Mesenchymal stem cell (in vitro differentiated cells and primary cell): ENCODE measurements at places on chromosomes 16 and 17.

DNA sequence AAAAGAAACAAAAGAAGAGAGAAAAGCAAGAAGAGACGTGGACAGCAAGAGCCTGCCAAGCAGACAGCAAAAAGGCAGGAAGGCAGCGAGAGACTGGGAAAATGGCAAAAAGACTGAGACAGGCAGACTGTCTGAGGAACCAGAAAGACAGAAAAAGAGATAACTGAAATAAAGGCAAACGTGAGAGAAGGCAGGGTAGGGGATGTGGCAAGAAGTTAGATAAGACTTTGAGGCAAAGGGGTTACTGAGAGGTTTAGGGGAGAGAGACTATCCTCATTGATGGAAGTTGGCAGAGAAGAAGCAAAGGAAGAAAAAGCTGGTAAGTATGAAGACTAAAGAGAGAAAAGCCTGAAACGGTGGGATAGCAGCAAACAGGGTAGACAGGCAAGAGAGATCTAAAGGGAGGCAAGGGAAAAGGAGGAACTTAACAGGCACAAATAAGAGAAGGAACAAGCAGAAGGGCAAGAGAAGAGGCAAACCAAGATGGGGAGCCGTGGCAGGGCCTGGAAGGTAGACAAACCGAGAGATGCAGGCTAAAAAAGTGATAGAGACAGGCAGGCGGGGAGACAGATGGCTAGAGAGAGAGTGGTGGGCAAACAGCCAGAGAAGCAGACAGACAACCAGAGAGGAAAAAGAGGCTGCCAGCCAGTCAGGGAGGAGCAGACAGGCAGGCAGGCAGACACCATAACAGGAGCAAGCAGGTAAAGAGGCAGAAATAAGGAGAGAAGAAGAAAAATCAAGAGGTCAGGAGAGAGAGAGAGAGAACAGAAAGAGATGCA is 7.1 kb upstream of the CHD3 start:
- no peak for DNase-seq
- no peak overlapping the region for H3K27ac ChIP-seq
- H3K27me3 ChIP-seq = no peaks in the 10 kb centered on the region
- peaks cover 50% of the 10 kb centered on the region for H3K36me3 ChIP-seq
- H3K4me1 ChIP-seq = peaks cover 6% of the 10 kb centered on the region
- no peak overlapping the region for H3K4me3 ChIP-seq

DNA sequence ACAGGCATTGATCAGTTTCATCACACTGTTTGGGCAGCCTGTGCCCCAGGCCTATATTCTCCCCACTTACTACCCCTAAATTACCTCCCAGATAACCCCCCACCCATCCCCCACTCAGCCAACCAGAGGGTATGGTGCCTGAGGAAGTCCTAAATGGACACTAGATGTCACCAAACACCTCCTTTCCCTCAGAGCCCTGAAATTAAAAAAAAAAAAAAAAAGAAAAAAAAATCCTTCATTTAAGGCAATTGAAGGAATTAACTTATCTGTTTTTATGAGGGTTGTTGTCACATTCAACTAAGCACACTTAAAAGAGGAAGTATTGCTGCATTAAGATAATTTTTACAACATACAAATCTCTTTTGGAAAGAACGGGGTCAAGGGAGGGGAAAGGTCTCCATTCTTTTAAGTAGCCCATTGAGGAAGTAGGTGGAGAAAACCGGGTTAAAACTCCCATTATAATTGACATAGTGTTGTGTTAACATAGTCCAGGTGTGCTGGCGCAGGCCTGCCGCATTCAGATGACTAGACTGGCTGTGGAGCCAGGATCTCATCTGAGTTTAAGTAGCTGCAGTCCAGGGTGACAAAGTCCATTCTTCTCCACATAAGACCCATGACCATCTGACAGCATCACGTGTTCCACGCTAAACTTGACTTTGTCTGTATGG is 46.3 kb downstream of the SNX11 start:
- H3K36me3 ChIP-seq = no peaks in the 10 kb centered on the region
- peak; percentile 70 for DNase-seq
- H3K27me3 ChIP-seq = peaks cover 74% of the 10 kb centered on the region
- no peak overlapping the region for H3K27ac ChIP-seq

GRCh38 chr16:71626018-71626857 is at the start of gene MARVELD3:
Gene MARVELD3 (plus strand): TSS chr16:71626184. CDS start chr16:71626230, 46 bp downstream.
- peaks cover 17% of the 10 kb centered on the region for H3K4me1 ChIP-seq
- no peaks in the 10 kb centered on the region for H3K36me3 ChIP-seq
- peak within 1 kb of the TSS; percentile 48 for H3K4me3 ChIP-seq
- no peak for DNase-seq

DNA sequence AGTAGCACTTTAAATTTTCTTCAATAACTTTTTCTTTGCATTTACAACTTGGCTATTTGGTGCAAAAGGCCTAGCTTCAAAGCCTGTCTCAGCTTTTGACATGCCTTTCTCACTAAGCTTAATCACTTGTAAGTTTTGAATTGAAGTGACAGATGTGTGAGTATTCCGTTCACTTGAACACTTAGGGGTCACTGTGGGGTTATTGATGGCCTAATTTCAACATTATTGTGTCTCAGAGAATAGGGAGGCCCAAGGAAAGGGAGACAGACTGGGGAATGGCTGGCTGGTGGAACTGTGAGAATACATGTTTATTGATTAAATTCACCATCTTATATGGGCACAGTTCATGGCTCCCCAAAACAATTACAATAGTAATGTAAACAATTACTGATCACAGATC is 84.1 kb downstream of the TAOK1 start:
- no peak overlapping the region for H3K4me3 ChIP-seq
- no peak overlapping the region for H3K27ac ChIP-seq
- H3K36me3 ChIP-seq = peaks cover 15% of the 10 kb centered on the region

DNA sequence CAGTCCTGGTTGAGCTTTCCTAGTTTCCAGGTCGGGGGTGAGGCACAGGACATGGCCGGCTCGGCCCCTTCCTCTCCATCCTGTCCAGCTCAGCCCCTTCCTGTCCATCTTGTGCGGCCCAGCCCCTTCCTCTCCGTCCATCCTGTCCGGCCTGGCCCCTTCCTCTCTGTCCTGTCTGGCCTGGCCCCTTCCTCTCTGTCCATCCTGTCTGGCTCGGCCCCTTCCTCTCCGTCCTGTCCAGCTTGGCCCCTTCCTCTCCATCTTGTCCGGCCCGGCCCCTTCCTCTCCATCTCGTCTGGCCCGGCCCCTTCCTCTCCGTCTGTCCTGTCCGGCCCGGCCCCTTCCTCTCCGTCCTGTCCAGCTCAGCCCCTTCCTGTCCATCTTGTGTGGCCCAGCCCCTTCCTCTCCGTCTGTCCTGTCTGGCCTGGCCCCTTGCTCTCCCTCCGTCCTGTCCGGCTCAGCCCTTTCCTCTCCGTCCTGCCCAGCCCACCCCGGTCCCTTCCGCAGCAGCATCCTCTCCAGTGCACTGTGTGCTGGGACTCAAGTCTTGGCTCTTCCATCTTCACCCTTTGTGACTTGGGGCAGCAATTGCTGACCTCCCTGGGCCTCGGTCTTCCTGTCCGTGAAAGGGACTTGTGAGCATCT is 5.5 kb upstream of the ZNF750 start:
- no peak overlapping the region for H3K27ac ChIP-seq

DNA sequence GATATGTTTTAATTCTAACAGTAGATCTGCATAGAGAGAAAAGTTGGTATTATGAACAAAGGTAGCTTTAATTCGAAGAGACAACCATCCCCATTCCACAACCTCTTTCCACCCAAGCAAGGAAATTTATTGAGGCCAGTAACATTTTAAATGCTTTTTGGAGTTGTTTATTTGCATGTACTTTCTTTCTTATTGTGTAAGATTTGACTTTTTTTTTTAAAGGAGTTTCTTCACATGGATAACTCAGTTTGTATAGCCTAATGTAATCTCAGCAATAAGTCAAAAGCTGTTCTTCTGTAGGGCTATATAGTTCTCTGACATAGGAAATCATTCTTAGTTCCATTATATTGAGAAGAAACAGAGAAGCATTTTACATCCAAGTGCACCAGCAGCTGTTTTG is 163.3 kb downstream of the PRKCA start:
- H3K27ac ChIP-seq = peak overlapping the region; percentile 91
- H3K27me3 ChIP-seq = no peaks in the 10 kb centered on the region
- peak; percentile 44 for DNase-seq
- H3K4me1 ChIP-seq = peaks cover 26% of the 10 kb centered on the region
- H3K36me3 ChIP-seq = no peaks in the 10 kb centered on the region
- H3K4me3 ChIP-seq = no peak overlapping the region

DNA sequence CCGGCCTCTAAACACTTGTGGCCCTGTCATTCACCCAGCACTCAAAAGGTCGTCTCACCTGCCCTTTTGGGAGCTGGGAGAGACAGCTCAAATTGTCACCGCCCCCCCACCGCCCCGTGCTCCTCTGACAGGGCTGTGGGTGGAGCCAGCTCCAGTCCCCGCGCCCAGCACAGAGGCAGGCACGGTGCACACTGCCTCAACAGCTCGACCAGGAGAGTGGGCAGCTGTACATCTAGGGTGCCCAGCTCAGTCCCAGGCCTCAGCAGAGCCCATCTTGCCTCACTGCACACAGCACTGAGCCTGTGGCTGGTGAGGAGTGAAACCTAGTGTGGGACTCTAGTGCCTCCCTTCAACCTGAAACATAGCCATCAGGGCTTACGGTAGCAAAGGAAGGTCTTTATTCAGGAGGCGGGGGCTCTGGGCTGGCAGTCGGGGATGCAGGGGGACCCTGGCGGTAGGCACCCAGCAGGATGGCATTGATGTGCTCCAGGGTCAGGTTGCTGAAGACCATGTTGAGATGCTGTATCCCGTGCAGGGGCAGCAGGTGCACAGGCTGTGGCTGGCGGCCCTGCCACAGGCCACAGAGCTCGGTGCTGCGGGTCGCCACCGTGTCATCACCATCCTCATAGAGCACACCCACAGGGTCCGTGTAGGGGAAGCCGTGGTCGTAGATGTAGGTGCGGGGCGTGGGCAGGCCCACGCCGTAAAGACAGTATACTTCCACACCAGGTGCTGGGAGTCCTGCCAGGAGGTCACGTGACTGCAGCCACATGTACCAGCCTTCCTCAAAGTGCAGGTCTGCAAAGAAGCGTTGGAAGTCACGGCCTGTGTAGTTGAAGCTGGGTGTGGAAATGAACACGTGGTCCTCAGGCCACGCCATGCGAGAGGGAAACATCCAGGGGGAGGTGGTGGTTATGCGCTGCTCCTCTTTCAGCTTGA is 3.1 kb upstream of the PSMB10 start:
- H3K27me3 ChIP-seq = no peaks in the 10 kb centered on the region
- H3K27ac ChIP-seq = no peak overlapping the region
- H3K4me3 ChIP-seq = no peak overlapping the region
- DNase-seq = no peak
